ENCODE measurements at places on chromosomes 12 and 14.

- no peak for DNase-seq
These were observed 32.7 kb downstream of the DYRK2 start for GRCh38 chr12:67681105-67681778.

DNA sequence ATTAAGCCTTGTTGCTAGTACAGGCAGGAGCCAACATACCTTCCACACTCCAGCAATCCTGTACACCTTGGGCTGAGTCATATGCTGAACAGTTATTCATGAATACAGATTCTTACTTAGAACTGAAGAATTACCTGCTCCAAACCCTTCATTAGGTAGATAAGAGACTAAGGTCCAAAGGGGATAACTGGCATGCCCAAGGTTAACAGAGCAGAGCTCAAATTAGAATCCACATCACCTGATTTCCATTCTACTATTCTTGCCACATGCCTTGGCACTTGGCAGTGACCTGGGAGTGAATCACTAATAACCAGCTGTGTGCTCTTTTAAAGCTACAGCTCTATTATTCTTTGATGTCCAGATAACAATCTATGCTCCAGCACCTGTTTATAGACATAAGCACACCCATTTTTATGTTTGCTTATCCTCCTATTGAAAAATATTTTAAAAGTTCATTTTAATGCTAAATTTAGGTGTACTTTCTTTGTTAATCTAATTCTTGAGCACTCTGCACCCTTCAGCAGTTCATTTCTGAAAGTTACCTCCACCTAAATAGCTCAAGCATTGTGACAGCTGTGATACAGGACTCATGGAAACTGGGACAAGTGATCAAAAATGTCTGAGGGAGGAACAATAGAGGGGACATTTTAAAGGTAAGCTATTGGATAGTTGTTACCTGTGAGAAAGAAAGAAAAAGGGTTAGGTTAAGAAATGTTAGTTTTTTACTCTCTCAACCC is 19.4 kb downstream of the LPCAT3 start:
- no peak for DNase-seq

DNA sequence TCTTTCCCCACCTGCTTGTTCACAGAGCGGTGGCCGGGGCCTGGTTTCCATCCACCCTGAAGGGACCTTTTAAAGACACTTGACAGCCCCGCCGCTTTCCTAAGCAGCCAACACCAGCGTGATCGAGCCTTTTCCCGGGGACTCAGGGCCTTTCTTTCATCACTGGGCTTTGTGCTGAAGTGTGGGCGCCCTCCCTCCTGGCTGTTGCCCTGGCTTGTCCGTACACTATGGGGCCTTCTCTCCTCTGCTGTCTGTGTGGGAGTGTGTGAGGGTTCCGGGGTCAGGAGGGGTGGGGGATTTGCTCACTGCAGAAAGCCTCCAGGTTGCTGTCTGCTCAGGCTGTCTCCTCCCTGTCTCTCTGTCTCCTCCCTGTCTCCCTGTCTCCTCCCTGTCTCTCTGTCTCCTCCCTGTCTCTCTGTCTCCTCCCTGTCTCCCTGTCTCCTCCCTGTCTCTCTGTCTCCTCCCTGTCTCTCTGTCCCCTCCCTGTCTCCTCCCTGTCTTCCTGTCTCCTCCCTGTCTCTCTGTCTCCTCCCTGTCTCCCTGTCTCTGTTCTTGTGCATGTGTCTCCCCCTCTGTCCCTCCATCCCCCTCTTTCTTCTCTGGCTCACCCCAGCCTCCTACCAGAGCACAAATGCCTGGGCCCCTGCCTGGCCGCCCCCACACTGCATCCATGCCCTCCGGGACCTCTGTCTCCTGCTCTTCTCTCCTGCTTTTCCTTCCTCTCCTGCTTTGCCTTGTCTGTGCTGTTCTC is 64.7 kb downstream of the CCDC92 start:
- DNase-seq: no peak

- no peak for DNase-seq
These were observed 55.8 kb downstream of the CCDC85C start for GRCh38 chr14:99548255-99548654.

DNA sequence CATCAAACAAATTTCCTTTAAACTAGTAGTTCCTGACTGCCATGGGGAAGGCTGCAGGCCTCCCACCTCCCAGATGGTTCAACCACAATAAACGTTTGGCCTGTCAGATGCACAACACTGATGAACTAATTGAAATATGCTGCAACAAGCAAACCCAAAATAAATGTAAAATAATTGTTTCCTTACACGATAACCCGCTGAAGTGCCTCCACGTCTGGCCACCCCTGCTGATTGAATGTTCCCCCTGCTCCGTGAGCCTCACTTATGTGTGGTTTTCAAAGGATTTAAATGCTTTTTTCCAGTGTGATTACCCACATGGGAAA is 8.4 kb downstream of the PITPNM2 start:
- no peak for DNase-seq

- no peak for DNase-seq
These were observed 55.9 kb upstream of the GPR68 start for GRCh38 chr14:91300283-91300895.

GRCh38 chr12:93403988-93404803 is 26.5 kb downstream of the NUDT4 start:
- no peak for DNase-seq

DNA sequence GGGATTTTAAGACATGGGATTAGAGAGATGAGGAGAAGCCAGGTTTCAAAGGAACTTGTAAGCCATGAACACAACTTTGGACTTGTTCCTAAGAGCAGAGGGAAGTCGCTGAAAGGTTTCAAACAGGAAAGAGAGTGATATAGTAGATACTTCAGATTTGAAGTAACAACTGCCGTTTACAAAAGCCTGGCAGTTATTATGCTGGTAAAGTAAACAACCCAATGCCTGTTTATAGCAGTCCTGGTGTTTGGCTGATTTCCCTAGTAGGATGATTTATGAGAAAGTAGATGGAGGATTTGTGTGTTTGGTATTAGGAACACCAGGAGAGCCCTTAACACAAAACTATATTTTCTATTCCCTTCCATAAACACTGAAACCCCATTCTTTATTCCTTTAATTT is 285.7 kb downstream of the RMST start:
- DNase-seq: no peak

- DNase-seq: no peak
These were observed 34.0 kb downstream of the DUSP16 start for GRCh38 chr12:12528361-12529270.

DNA sequence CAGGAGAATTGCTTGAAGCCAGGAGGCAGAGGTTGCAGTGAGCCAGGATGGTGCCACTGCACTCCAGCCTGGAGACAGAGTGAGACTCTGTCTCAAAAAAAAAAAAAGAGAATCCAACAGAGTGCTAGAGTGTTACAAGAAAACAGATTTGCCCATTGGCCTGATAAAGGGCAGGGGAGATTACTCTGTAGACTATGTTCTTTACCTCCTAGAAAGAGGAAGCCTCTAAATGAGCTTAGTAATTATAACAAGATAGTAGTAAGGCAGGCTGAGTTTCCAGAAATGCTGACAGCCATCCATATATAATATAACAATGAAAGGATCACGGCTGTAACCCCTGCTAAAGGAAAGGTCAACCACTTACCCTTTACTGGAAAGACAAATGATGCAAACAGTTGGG is 24.4 kb downstream of the AK7 start:
- no peak for DNase-seq

DNA sequence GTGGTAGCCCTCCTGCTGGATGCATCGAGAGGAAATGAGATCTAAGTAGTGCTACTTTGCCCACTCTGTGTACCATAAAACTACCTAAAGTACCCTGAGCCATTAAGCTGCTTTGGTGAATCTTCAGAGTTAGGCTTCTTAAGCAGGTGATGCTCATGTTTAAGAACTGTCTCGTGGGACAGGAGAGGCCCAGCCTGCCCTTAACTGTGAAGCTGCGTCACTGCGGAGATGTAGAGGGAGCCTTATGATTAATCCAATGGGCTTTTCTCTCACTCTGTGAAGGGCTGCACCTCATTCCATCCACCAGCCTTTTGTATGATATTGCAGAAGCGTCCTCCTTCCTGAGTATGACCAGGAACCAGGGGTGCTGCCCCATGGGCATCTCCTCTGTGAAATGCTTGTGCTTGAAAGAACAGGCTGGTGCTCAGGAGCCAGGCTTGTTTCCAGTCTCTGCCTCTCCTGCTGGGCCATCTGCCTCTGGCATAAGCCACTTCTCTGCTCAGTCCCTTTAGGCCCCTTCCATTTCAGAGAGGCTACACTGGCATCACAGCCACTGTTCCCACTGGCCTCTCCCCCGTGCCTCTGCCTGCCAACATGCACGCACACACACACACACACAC is 6.8 kb upstream of the CCDC177 start:
- DNase-seq: no peak

DNA sequence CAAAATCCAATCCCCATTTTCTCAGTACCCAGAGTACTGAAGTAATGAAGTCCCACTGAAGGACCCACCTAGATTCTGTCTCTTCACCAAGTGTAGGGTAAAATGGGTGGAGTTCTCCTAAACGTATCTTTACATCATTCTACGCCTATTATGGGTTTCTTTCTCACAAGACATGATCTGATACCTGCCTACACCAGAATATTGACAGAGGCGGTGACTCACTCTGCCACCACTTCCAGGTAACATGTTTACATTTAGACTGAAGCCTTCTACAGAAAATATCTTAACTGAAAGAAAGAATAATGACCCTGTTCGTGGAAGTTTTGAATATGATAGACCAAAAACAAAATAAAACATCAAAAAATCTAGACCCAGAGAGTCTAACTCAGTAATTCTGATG is 89.8 kb downstream of the BTG1 start:
- peak; percentile 25 for DNase-seq

Data from effector memory CD8-positive, alpha-beta T cell (primary cell).